LoVo (cell line): ENCODE measurements at places on chromosomes 6 and 20.

DNA sequence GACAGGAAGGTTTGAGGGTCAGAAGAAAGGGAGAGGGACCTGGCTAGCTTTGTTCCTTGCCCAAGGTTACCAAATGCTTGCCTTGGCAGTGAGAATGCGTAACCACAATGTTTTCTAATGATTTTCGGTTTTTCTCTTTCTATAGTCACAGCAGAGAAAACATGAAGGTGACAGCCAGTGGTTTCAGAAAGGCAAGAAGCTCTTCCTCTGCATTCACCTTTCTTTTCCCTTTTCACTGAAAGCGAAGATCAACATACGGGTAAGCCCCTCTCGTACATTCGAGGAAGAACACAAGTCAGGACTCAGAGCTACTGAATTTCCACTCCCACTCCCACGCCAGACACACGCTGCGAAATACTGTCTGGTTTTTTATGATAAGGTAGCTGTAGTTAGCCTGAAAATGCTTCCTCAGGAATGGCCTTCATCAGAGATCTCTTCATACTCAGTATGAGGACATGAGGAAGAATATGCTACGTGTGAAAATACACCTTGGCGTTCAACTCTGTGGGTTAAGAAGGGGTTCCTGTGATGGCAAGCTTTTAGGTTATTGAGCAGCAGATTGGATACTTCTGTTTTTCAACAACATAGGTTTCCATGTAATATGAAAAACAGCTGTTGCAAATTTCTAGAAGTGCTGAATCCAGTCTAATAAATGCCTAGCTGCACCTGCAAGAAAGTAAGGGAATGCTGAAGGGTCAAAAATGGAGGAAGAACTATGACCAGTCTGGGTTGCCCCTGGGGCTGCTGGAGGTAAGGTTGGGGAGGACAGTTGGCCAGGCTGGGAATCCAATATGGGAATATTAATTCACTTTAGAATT is 7.4 kb upstream of the CD83 start:
- DNase-seq, result no peak

- DNase-seq, result no peak
Measured at GRCh38 chr6:43820486-43820885, 50.5 kb downstream of the VEGFA start.

DNA sequence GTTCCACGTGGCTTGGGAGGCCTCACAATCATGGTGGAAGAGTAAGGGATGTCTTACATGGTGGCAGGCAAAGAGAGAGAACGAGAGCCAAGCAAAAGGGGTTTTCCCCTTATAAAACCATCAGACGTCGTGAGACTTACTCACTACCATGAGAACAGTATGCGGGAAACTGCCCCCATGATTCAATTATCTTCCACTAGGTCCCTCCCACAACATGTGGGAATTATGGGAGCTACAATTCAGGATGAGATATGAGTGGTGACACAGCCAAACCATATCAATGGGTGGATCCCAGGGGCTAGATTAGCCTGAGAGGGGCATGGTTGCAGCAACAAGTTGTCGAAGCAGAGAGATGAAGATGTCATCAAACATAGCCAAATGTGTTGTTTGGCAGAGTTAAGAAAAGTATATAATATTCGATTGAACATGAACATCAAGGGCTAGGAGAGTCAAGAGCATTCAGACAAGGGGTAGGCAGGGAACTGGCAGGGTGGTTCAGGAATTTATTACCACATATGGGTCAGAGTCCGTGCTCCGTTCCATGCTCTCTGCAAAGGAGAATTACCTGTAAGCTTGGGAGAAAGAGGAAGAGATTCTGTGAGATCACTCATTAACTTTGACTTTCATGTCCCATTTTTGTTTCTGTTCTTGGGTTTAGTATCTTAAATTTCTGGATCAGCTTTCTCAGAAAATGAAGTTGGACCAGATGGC is 98.8 kb downstream of the CCDC170 start:
- peak; percentile 12 for DNase-seq

DNA sequence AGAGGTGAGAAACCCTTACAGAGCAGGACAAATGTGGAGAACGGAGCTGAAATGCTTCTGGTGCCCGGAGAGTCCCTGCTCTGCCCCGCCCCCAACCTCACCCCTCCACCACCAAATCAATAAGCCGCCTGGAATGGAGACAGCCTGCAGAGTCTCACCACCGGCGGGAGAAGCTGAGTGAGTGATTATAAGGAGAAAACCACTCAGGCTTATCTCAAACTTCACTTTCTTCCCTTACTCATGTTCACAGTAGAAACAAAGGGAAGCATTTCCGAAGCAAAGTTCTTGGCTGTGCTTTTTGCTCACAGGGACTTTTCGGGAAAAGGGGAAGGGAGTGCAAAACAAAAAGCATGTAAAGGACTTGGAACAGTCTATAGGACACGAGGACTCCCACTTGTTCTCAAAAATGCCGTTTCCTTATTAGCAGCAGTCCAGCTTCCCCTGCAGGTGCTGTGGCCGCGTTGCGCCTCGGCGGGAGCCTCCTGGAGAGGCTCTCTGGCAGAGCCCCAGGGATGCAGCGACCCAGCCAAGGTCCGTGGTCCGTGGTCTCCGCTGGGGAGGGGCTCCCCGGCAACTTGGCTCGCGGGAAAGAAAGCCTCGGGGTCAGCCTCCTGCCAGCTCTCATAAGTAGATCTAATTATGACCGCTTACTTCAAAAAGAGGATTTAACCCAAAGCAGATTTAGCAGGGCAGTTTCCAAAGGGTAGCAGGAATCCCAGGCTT is 64.8 kb upstream of the TMEM30A start:
- no peak for DNase-seq

- no peak for DNase-seq
Measured at GRCh38 chr6:5851261-5851757, 155.4 kb downstream of the NRN1 start.

GRCh38 chr6:146548898-146549374 is 5.3 kb downstream of the RAB32 start:
- DNase-seq, result no peak

DNA sequence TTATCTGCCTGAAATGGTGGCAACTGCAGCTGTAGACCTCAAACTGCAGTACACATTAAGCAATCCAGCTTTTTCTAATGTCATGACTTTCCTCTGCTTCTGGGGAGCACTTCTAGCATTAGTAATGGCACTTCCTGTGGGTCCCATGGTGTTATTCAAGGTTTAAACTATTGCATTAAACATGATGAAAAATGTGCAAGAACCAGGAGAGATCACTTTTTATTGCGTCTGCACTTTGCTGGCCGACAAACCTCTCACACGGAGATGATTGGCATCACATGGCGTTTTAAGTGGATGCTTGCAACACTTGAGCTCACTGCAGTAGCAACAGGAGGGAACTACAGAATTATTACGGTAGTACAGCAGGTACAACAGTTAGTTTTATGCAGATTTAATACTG is 148.4 kb downstream of the HIVEP2 start:
- no peak for DNase-seq

GRCh38 chr6:44630125-44631028 is 242.9 kb downstream of the CDC5L start:
- peak; percentile 20 for DNase-seq

DNA sequence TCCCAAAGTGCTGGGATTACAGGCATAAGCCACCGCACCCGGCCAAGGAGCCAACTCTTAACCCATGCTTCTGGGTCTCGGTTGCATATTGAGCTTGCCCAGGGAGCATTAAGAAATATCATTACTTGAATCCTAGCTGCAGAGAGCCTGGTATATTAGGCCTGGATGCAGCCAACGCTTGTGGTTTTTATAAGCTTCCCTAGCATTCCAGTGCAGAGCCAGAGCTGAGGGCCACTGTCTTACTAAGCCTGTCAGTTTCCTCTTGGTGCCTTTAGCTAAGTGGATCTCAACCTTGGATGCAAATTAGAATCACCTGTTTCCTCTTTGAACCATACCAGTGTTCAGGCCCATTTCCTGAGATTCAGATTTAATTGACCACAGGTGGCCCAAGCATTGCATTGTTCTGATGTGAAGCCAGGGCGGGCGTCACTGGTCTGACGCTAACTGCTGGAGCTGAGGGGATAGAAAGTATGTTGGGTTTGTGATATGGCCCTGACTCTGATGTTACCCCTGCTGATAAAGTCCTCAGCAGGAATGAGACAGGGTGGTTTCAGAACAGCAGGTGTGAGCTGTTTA is 76.3 kb downstream of the BTBD3 start:
- DNase-seq, result no peak

GRCh38 chr6:31651602-31652191 is 764 bp downstream of the BAG6 start:
- DNase-seq, result peak; percentile 78

DNA sequence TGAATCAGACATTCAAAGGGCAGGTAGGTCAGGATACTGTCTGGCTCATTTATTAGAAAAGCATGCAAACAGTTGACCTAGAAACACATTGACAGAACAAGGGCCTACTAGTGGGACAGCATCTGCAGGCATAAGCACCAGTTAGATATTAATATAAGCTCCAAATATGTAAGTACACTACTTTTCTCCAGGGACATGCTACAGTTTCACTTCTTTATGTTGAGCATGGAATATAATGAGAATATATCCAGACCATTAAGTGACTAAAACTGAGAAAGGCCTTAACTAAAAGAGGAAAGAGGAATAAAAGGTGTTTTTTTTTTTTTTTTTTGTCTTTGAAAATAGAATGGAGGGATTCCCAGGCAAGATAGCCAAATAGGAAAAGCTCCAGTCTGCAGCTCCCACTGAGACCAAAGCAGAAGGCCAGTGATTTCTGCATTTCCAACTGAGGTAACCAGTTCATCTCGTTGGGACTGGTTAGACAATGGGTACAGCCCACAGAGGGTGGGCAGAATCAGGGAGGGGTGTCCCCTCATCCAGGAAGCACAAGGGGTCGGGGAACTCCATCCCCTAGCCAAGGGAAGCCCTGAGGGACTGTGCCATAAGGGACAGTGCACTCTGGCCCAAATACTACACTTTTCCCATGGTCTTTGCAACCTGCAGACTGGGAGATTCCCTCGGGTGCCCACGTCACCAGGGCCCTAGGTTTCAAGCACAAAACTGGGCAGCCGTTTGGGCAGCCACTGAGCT is 251.6 kb downstream of the PHF3 start:
- DNase-seq, result no peak
